ENCODE measurements at places on chromosomes 3 and 15.

DNA sequence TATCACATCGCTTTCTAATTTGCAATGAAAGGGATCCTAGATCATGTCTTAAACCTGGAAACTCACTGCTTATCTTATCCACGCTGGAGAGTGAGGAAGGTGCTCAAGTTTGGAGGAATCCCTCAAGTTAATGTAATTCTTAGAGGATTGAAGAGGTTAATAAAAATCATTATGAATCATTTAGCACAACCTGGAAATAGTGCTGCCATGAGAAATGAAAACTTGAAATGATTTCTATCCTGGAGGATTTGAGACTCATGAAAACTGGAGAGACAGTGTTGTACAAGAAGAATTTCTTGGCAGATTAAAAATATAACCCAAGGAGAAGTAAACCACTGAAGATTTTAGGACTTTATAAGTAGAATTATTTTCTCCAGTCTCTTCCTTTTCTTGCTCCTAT, 125.9 kb downstream of the ADAMTS9 start:
- no peak for DNase-seq

DNA sequence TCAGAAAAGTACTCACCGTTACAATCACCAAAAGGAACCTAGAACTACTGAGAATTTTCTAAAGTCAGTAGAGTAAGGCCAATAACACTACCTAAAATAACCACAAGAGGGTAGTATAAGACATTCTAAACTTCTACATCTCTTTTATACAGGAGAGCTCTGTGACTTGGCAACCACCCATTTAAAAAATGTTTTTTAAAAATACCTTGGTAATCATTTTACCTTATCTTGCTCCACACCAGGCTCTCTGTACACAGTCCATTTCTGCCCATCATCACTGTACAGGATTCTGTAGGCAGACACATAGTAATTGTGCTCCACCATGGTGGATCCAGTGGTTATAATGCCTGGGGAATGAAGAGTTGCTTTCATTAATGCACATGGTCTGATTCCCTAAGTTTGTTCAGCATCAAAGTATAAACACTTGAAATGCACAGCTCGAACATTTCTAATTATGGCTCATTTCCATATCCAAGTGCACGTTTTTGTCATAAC, 54.5 kb downstream of the ST3GAL6 start:
- no peak for DNase-seq

GRCh38 chr3:129180461-129180860, 3.2 kb downstream of the CNBP start:
- DNase-seq = no peak

DNA sequence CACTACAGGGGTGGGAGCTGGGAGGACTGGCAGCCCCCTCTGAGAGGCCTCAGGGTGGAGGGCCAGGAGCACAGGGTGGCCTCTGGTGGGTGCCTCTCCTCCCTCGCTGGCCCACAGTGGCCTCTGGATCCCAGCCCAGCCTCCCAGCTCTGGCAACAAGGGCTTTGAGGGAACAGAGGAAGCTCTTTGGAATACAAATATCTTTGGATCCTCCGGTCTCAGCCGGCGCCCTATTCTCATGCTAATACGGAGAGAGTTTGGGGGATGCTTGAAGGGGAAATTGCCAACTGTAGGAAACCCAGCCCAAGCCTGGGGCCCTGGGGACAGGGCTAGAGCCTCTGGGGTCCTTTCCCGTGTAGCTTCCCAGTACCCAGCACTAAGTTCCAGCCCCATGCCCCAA, 33.4 kb upstream of the INSYN1 start:
- no peak for DNase-seq

DNA sequence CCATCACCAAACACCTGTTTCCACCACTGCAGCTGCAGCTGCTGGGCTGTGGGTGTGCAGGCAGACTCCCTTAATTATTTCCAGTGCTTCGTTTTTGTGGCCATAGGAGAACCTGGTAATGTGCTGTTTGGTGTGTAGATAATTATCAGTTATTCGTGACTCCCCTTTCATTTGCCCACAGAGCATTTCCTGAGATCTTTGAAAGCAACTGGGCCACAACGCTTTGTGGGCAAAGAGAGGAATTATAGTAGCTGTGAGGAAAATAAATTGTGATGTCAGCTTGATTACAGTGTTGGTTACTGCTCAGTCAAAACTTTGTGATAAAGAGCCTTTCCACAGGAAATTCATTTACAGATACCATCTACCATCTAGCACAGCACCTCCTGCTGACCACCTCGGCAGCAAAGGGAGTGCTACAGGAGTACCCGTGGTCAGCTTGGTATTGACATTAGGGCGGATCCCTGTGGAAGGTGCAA, 193.3 kb upstream of the SLCO3A1 start:
- no peak for DNase-seq

- DNase-seq = no peak
These were observed 51.6 kb downstream of the MOBP start for GRCh38 chr3:39519103-39519502.

DNA sequence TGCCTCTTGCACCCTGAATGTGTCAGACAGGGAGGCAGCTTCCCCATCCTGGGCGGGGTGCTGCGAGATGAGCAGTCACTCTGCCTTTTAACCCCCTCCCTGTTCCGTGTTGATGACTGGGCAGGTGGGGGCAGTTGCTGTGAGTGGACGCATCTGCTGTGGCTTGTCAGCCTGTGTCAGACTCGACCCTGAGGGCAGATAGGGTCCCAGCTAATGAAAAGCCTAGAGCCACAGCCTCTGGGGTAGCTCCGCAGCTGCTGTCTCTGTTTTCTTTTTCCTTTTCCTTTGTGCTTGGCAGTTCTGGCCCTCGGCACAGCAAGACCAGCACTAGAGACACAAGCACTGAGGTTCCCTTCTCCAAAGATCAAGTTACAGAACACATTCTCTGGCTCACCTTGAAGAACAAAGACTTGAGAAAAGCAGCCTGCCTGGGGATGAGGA, 43.0 kb upstream of the GLCE start:
- no peak for DNase-seq
